Stimulated activated CD4-positive, alpha-beta T cell treated with anti-CD3 and anti-CD28 coated beads, TNF-alpha, amount 100 ng/mL, for 1 hour (primary cell): ENCODE measurements at places on chromosomes 12 and 14.
A peak's percentile ranks its signal among the peaks of the same experiment; 100 is the strongest.

DNA sequence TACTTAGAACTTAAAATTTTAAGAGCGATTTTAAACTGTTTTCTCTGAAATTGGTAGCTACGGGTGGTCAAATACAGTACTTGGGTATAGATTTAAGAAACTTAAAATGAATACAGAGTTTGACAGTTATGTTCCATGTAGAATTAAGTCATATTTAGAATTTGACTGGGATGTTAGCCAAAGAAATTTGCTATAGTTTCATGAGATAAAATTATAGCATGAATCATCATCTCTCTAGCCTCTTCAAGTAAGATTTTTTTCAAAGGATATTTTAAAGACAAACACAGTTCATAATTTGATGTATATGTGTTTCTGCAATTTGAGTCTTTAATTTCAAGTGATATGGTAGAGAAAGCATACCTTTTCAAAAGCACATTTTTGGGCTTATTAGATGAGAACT lies 41.0 kb downstream of the ZCRB1 start:
- DNase-seq = no peak

DNA sequence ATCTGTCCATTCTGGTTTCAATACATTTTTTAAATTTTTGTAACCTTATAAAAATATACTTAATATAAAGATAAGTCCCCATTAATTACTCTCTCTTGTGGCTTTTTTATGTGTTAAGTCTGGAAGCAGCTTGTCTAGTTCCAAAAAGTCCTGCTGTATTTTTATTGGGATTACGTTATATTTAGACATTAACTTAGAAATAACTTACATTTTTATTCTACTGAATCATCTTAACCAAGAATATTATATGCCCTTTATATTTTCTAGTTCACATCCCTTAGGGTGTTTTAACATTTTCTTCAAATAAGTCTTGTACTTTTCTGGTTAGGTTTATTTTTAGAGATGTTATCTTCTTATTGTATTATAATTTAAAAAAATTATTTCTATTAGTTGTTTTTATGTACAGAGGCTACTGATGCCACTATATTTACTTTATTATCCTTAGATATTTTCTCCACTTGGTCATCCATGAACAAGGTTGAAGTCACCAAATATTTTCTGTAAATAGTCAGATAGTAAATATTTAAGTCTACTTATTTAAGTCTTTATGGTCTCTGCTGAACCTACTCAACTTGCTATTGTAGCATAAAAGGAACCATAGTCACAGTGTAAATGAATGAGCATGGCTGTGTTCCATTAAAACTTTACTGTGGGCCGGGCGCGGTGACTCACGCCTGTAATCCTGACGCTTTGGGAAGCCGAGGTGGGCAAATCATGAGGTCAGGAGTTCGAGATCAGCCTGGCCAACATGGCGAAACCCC lies 132.4 kb upstream of the NEDD1 start:
- DNase-seq = no peak

GRCh38 chr12:122168492-122168891 lies 5.5 kb downstream of the IL31 start:
- no peak for DNase-seq

- DNase-seq = no peak
These were observed 8.9 kb downstream of the GPR65 start for GRCh38 chr14:88013750-88014349.

DNA sequence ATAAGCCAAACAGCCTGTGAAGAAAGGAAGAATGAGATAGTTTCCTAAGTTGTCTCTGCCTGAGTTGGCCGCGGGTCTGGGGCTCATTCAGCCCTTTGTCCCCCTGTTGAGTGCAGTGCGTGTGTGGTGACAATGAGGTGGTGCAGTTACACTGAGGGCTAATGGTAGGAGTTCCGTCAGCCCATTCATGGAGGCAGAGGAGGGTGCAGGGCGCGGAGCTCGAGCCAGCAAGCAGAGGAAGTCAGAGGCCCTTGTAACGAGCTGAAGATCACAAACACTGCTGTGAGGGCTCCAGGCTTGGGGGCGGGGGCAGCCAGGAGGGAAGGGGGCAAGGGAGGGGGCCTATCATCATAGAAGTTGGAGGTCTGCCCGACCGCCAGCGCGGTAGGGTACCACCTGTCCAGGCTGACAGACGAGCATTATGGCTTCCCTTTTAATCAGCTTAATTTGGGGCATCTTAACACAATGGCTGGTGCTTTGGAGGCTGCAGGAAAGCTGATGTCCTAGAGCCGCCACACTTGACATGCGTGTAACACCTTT lies 20.5 kb downstream of the CCND2 start:
- no peak for DNase-seq

DNA sequence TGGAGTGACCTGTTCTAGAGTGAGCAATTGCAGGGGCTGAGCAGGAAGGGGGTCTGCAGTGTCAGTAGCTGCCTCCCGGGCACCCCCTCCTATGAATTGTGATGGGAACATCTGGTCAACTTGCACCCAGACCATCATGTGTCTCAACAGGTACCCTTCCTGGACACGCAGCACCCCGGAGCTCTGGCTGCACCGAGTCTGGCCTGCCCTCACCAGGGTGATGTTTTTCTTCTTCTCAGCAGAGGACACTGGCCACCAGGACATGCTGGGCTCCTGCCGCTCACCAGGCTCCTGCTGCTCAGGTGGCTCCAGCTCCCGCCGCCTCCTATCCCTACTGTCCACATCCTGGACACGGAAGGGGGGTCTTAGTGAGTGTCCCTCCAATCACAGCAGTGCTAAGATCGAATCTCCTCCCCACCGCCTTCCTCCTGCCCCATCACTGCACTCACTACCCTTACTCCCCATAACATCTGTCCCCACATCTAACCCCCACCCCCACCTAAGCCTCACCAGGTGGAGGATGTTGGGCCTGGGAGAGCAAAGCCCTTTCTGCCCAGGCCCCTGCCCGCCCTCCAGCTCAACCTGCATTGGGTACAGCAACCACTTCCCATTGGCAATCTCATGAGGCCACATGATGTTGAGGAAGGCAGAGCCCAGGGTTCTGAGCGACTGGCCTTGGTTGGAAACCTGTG lies 14.9 kb downstream of the ITGA7 start:
- DNase-seq = no peak

DNA sequence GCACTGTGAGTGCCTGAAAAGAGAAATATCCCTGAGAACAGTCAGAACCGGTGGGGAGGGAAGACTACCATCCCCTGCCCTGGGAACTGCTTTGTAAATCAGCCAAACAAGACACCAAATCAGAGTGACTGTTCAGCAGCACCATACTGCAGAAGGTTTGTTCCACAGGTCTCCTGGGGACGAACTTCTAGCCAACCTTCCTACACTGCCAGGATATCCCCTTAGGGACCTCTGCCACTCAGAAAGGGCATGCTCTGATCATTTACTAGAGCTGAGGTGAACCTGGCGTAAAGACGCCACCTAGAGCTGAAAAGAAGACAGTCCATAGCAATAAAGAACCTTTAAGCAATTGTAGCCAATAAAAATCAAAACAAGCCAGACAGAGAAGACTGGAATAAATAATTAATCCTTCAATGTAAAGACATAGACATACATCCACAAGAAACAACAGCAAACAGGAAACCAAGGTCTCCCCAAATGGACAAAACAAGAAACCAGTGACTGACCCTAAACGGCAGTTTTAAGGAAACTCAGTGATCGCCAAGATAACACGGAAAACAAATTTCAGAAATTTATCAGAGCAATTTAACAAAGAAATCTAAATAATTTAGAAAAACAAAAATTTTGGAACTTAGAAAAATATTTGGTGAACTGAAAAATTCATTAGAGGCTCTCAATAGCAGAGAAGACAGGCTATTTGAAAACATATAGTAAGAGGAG lies 228.1 kb upstream of the AMIGO2 start:
- no peak for DNase-seq

DNA sequence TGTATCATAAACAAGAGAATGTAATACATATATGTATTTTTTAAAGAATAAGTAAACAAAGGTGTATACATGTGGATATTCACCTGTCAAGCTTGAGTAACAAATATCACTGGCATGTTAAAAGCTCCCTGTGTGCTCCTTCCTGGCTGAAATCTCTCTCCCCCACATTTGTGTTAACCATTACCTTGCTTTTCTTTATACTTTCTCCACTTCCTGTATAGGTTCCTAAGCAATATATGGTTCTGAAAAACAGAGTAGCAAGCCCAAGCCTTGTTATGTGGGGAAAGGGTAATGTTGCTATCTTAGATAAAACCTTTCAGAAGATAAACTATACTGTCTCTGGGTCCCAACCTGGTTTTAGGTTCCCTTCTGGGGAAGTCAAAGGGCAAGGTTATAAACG lies 32.3 kb upstream of the TBC1D30 start:
- DNase-seq = no peak

DNA sequence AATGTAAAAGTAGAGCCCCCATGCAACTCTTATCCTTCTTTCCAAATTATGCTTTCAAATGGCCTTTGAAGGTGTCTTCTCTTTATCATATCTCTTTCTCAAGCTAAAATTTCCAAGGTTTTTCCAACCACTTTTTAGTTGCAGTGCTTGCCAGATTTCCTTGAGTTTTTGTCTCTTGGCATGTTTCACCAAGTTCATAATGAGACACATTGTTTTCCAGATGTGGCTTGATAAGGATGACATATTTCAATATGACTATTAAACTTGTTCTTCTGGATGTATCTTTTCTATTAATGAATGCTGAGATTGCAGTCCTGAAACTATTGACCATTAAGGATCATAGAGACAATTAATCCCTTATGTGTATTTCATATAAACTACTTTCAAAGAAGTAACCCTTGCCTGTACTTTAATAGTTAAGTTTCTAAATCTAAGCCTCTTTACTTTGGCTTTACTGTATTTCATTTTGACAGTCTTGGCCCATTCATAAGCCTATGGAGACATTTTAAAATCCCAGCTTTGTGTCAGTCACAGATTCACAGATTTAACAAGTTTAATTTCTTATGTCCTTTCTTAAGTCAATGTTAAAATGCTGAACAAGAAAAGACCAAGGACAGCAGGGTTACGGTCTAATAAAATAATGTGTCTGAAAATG lies 151.5 kb downstream of the LRFN5 start:
- DNase-seq = no peak

GRCh38 chr12:62767496-62767895 lies 167.5 kb downstream of the PPM1H start:
- no peak for DNase-seq

DNA sequence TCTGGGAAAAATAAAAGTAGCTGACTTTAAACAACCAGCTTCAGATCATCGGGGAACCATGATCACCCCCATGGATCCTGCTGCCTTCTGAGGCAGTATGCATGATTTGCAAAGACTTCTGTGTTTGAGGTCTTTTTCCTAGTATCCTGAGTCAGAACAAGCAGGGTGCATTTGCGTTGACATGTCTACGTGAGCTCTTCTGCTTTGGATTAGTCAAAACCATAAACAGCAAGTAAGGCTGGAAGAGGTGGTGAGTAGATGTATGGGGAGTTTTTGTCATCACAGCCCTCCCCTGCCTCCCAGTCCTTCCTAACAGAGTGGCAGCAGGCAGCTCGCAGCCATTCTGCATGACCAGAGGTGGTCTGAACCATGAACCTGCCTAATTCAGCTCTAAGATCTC lies 24.1 kb downstream of the PLEKHG7 start:
- no peak for DNase-seq

GRCh38 chr12:29616664-29617406 lies 119.3 kb upstream of the OVCH1 start:
- DNase-seq = no peak

GRCh38 chr12:99976762-99977161 lies 8.0 kb downstream of the ANKS1B start:
- no peak for DNase-seq

GRCh38 chr14:84864548-84865271 lies 665.2 kb upstream of the FLRT2 start:
- DNase-seq = no peak

DNA sequence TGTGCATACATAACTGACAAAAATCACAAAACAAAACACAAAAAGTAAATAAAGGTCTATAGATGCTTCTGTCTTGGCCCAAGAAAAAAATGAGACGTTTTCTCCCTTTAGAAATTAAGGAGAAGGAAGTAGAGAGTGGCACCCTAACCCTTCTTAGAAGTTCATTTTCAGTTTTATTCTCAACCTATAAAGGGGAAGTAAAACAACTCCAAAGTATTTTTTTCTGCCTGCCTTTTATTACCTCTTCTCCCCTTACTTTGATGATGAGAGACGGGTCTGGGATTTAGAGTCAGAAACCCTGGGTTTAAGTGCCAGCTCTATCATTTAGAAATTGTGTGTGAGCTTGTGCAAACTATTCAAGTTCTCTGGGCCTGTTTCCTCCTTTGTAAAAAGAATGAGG lies 2.8 kb downstream of the PRIM1 start:
- DNase-seq = no peak

DNA sequence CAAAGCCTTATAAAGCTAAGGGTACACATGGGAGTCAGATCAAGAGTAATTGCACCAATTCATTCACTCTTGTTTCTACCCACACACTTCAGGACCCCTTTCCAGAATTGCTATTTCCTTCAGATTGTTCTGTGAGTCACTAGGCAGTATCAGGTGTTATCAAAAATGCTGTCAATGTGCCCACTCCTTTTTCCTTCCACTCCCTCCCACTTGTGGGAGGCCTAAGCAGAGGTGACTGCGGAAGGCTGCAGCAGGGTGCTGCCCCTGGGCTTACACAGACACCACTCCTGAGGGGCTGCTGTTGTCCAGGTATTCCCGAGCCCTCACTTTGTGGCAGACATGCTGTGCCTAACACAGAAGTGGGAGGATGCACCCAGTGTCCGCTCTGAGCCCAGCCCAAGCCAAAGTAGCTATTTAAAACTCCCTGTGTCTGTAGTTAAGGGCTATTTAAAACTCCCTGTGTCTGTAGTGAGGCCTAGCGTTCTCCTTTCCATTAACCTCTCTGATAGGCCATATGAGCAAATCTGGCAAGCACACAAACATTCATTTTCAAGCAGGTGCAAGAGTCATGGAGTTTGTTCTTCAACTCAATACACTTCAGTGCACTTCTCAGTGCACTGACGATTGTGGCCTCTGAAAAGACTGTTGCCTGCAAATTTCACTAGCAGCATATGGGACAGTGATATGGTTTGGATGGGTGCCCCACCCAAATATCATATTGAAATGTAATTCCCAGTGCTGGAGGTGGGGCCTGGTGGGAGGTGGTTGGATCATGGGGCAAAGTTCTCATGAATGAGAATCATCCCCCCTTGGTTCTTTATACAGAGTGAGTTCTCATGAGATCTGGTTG lies 117.8 kb downstream of the PHLDA1 start:
- no peak for DNase-seq

- DNase-seq = peak; percentile 34
These were observed 794 bp downstream of the RCOR1 start for GRCh38 chr14:102593061-102593824.

DNA sequence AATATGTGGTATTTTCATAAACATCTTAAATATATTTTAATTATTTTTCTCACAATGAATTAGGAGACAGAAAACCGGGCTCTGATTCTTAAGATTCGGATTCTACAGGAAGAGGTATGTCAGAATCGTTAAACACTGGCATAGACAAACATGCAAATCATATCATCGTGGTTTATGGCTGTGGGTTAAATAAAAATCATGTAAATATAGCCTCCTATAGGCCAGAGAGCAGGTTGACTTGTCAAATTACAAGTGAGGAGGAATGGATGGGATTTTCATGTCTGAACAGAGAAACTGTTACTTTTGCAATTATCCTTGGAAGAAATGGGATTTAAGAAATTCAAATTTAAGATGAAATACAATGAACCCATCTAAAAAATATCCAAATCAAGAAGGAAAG lies 74.9 kb upstream of the BCAT1 start:
- DNase-seq = no peak
